Stimulated activated CD4-positive, alpha-beta T cell treated with anti-CD3 and anti-CD28 coated beads, Interleukin-4, amount 100 ng/mL, for 24 hours (primary cell): ENCODE measurements at places on chromosomes 6 and 20.

DNA sequence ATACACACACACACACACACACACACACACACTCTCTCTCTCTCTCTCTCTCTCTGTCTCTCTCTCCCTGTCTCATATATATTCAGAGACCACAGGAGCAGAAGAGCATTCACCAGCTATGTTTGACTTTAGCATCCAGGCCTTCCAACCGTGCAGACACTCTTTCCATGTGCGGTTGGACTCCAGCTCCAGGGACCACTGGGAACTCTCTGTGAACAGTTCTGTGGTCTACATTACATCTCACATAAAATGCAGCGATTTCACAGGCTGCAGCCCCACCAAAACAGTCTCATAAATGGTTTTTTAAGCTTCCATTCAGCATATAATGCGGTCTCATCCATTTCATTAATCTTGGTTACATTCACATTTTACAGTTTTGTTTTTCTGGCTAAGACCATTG lies 508.4 kb upstream of the SULF2 start:
- no peak for DNase-seq

GRCh38 chr20:1323830-1324597 lies 4.9 kb downstream of the SDCBP2 start:
- no peak for DNase-seq

DNA sequence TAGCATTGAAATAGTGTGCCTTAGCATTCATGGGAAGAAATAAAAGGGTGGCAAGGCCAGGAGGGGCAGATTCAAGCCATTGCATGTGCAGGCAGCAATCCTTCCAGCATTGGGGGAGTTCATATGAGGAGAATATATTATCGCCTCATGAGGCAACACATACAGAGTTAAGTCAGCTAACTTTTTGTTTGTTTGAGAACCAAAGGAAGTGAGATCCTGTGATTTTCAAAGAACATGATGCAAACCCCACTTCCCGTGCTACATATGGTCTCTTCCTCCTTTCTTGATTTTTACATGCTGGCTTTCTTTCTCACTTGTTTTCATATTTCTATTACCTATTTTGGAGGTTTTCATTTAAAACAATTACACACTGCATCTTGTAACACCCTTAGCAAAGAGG lies 579.7 kb upstream of the ARID1B start:
- DNase-seq = no peak

DNA sequence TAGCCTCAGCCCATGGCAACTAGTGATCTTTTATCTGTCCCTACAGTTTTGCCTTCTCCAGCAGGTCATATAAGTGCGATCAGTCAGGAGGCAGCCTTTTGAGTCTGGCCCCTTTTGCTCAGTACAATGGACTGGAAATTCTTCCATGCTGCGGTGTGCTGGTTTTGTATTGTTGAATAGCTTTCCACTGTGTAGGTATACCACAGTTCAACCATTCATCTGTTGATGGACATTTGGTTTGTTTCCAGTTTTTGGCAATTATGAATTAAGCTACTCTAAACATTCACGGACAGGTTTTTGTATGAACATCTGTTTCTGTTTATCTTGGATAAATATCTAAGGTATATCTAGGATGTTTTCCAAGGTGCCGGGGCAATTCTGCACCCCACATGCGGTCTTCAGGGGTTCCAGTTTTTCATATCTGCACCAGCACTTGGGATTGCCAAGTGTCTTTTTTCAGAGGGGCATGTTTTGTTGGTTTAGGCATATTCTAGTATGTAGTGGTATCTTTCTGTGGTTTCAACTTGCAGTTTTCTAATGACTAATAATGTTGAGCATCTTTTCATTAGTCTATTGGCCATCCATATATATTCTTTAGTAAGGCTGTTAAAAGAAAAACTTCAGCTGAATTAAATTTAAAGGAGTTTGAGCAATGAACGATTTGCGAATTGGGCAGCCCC lies 141.0 kb downstream of the TFAP2C start:
- DNase-seq = no peak

GRCh38 chr6:168080393-168081077 lies 1.5 kb upstream of the FRMD1 start:
- DNase-seq = no peak

DNA sequence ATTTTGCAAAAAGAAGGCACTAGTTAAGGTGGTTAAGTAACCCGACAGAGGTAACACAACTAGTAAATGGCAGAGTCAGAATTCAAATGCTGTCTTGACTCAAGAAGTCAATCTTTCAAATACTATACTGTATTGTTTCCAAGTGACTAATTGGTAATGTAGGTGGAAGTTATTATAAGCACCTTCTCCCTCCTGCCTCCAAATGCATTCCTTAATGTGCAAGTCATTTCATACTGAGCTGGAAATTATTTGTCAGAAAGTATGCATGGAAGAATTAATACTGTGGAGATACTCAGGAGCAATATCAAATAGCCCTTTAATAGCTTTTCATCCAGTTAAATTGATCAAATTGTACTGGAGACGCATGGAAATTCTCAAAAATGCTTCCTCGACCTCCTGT lies 579.1 kb downstream of the DOK5 start:
- no peak for DNase-seq

- no peak for DNase-seq
Observed at GRCh38 chr6:31610968-31611367, 4.1 kb upstream of the AIF1 start.

- DNase-seq = no peak
Observed at GRCh38 chr6:31202259-31203166, 32.0 kb upstream of the POU5F1 start.

DNA sequence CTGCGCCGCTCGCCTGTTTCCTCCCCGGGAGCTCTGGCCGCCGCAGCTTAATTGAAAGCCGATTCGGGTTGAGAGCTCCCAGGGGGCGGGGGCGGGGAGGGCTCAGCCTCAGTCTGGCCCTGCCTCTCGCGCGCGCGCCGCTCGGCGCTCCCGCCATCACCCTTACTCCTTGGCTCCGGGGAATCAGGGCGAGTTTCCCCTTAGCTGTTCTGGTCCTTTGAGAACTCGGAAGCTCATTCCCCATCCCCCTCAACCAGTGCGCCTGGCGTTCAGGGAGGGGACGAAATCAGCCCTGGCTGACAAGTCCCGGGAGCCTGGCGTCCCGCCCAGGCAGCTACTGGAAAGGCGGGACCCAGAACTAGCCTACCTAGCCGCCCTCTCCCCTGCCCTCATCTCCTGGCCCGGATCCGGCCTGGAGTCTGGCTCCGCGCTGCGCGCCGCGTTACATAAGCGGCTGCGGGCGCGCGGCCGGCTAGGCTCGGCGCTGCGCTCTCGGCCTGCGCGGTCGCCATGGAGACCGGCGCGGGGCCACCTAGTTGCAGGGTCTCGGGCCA lies 2.8 kb downstream of the SLC12A5 start:
- DNase-seq = no peak

DNA sequence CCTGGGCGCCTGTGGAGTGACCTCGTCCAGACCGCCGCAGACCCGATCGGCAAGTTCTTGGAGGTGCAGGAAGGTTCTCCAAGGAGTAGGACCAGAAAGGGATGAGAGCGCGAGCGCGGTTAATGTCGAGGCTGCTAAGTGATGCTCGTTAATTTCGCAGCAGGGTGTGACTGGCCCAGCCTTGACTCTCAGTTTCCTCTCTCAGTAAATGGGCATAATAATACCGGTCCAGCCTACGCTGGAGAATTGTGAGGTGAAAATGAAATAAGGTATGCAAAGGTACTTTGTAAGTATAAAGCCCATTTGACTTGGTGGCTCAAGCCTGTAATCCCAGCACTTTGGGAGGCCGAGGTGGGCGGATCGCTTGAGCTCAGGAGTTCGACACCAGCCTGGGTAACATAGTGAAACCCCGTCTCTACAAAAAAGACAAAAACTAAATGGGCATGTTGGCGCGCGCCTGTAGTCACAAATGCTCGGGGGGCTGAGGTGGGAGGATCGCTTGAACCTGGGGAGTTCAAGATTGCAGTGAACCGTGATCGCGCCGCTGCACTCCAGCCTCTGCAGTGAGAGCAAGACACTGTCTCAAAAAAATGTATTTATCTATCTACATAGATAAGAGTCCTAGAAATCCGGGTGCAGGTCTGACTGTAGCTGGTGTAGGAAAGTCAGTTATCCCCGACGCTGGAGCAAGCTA lies 634 bp upstream of the BTBD9 start:
- no peak for DNase-seq

DNA sequence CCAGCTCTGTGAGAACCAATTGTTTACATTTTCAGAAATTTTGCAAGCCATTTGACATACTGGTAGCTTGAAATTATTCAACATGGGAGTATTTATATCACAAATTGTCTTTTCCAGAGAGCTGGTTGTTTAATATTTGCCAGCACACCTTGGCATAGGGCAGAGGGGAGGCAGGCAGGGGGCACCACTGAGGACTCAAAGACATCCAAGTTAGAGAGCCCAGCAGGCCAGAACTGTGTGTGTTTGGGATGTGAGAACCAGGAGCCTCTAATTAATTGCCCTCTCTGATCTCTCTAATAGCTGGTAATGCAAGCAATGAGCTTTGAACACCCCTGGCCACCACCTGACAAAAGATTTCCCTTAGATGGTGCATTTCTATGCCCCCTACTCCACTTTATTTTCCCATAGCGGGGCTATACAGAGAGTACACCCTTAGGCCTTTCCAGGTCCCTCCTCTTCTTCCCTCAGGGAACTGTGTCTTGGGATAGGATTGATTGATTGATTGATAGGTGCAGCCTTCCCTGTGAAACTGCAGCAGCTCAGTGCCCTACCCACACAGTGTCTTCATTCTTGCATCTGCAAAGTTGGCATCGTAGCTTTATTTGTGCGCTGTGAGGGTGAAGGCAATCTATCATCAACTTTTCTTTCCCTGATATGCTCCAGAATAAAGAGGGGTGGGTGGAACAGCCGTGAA lies 29.2 kb downstream of the MOCS1 start:
- DNase-seq = no peak

DNA sequence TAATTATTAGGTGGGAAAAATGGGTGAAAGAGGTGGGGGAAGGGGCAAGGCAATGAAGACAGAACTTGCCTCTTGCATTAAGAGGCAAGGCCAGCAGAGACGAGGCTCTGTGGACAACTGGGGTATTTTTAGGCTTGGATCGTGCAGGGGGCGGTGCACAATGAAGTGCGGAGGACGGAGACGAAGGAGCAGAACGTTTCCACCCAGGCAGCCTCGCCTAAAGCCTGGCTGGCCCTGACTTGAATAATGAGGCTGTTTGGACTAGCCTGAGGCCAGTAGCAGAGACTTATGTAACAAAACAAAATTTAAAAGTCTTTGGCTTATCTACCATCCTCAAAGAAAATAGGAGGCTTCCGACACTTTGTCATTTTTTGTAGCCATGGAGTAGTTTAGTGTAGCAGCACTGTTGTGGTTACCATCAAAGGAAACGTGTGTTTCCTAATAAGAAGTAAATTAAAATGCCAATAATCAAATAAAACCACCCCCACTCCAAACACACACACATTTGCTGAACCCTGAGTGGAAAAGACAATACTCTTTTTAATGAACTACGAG lies 370.0 kb upstream of the CNR1 start:
- no peak for DNase-seq

GRCh38 chr20:4160761-4161305 lies 145.5 kb upstream of the RNF24 start:
- no peak for DNase-seq

- DNase-seq = no peak
Observed at GRCh38 chr6:52516943-52517342, 59.9 kb downstream of the TRAM2 start.

- no peak for DNase-seq
Observed at GRCh38 chr20:32634041-32634805, 39.5 kb downstream of the C20orf203 start.

GRCh38 chr6:100686216-100686615 lies 194.9 kb downstream of the ASCC3 start:
- DNase-seq = no peak

- no peak for DNase-seq
Observed at GRCh38 chr6:14924126-14925024, 321.5 kb upstream of the JARID2 start.

DNA sequence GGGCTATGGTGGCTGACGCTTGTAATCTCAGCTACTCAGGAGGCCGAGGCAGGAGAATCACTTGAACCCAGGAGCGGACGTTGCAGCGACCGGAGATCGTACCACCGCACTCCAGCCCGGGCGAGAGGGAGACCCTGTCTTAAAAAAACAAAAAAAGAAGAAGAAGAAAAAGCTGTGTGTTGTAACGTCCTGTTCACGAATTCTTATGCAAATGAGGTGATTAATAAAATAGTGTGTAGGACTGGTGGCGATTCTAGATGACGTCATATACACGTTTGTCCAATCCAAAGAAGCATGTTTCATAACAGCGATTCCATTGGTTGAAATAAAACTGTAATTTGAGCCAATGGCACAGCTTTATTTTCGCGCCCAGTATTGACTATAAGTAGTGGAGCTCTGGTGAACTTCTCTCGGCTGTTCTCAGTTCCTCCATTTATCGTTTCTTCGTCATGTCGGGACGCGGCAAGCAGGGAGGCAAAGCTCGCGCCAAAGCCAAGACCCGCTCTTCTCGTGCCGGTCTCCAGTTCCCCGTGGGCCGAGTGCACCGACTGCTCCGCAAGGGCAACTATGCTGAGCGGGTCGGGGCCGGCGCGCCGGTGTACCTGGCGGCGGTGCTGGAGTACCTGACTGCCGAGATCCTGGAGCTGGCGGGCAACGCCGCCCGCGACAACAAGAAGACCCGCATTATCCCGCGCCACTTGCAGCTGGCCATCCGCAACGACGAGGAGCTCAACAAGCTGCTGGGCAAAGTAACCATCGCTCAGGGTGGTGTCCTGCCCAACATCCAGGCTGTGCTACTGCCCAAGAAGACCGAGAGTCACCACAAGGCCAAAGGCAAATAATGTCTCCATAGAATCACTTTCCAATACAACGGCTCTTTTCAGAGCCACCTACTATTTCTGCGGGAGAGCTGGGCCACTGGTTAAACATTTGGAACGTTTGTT lies 47.0 kb downstream of the OR2B2 start:
- DNase-seq = peak; percentile 73

GRCh38 chr6:158160932-158161539 lies 7.0 kb downstream of the SERAC1 start:
- DNase-seq = no peak

DNA sequence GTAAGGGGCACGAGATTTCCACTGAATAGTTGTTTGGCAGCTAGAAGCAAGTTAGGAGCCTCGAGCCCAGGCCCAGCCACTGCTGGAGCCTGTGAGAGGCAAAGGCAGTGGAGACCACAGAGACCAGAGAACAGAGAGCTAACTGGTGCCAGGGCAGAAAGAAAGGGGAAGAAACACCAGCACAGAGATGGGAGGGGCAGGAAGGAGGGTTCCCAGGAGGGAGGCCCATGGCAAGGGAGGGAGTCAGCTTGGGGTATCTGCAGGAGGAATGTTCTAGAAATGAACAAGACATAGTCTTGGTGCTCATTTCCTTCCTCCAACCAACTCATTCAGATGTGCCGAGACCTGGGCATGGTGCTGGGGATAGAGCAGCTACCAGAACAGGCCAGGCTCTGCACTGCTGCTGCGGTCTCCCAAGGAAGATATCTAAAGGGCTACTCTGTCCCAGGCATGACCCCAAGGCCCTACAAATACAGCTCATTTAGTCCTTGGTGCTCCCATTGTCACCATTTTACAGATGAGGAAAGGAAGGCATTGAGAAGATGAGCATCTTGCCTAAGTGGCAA lies 10.7 kb downstream of the ANGPT4 start:
- DNase-seq = no peak
